Stimulated activated CD8-positive, alpha-beta memory T cell treated with anti-CD3 and anti-CD28 coated beads, Interleukin-4, amount 100 ng/mL, for 1 hour (primary cell): ENCODE measurements at places on chromosomes 3 and 15.

- DNase-seq: no peak
Measured at GRCh38 chr15:43204016-43204901, 16.6 kb downstream of the EPB42 start.

DNA sequence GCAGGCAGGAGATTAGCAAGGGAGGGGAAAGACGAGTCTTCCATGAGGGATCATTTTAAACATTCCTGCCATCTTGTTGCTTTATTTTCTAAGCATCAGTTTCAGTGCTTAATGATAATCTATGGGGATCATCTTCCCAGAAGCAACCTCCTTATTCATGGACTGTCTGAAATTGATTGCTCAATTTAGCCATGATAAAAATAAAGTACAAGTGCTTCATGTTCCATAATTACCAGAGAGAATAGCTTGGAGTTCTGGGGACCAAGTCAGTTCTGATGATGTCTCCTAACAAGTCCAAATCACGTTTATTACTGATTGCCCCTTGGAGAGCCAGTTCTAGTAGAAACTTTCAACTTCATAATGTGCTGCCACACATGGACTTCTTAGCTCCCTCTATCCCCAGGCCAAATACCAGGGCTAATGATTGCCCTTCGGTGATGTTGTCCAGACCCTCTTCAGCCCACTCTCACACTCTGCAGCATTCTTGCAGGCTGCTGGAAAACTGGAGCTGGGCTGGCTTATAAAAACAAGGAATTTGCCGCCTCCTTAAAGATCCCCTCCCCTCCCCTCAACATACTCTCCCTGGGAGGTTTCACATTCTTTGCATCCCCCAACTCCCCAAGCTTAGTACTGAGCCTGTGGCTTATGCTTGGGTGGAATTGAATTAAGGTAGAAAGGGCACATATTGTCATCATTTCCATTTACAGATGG lies 222.1 kb upstream of the ADAMTS9 start:
- DNase-seq: no peak

GRCh38 chr15:92523176-92523575 lies 129.5 kb downstream of the ST8SIA2 start:
- no peak for DNase-seq

DNA sequence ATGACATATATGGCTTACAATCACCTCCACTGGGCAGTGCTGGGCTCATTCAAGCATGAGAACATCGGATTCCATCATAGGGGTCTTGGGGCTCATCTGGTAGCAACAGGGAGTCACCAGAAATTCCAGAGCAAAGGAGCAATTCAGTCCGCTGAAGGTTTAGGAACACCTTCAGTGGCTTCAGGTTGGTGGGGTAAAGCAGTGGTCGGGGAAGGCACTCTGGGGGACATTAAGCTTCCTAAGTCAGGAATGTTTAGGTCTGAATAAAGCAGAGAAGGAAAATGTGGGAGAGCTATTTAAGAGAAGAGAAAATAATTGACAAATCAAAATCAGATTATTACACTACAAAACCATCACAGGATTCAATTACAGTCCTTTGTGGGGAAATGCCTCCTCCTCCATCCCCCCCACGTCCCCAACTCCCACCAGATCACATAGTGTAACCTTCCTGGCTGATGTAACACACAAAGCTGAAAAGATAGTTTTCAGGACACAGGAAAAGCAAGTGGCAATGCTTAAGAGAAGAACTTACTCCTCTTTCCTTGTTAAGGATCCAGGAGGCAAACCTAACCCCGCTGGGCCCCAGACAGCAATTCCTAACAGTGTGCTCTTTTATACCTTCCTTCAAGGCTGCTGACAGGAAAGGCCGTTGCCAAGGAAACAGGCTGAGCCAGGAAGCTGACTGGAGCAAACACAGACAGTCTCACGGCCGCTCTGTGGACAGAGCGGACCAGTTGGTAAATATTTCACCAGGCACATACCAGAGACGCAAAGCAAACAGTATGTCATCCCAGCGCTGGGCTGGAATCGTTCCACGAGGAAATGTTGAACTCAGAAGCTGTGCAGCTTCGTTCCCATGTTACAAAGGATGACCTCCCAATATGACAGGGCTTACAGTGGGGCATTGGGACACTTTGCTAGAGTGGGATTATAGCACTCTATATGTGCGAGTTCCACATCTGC lies 57.5 kb upstream of the LMCD1 start:
- no peak for DNase-seq

DNA sequence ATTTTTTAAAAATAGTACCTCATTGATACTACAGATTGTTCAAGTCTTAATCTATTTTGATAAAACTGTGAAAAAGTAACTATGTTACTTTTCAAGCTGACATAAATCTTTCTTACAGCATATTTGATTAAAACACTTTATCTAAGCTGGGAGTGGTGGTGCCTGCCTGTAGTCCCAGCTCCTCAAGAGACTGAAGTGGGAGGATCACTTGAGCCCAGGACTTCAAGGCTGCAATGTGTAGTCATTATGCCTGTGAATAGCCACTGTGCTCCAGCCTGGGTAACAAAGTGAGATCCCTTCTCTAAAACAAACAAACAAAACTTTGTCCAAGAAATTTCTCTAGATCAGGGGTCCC lies 59.6 kb upstream of the NEDD4 start:
- DNase-seq: no peak

GRCh38 chr15:100254691-100255090 lies 87.1 kb downstream of the ADAMTS17 start:
- no peak for DNase-seq
